ENCODE measurements at places on chromosomes 2 and 18.

- no peaks in the 10 kb centered on the region for H3K27me3 ChIP-seq
- no peak overlapping the region for H3K27ac ChIP-seq
- no peak overlapping the region for H3K4me3 ChIP-seq
Measured at GRCh38 chr18:49728542-49728941, 84.8 kb downstream of the ACAA2 start.

DNA sequence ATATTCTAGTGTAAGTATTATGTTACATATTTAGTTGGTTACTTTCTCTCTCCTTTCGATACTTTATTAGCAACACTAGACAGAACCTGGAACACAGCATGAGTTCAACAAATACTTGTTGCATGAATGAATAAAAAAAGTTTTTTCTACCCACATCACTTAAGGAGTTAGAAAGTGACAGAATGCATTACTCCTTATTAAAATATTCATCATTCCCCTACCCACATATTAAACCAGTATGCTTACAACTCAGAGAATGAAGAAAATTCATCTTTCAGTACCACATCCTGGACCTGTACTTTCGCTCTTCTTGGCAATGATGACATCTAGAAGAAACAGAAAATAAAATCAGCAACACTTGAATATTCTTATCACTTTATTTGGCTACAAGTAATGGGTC, 6.0 kb downstream of the SRBD1 start:
- no peak overlapping the region for H3K4me3 ChIP-seq
- peak; percentile 34 for DNase-seq
- no peaks in the 10 kb centered on the region for H3K27me3 ChIP-seq
- H3K4me1 ChIP-seq, result peaks cover 5% of the 10 kb centered on the region

GRCh38 chr2:71226096-71226964, 573 bp downstream of the PAIP2B start:
- no peaks in the 10 kb centered on the region for H3K36me3 ChIP-seq
- H3K4me3 ChIP-seq, result peak overlapping the region; percentile 80
- no peak overlapping the region for H3K27ac ChIP-seq
- peaks cover 7% of the 10 kb centered on the region for H3K4me1 ChIP-seq

GRCh38 chr2:38148501-38148900, 72.5 kb upstream of the CYP1B1 start:
- peaks cover 31% of the 10 kb centered on the region for H3K4me1 ChIP-seq
- no peaks in the 10 kb centered on the region for H3K27me3 ChIP-seq
- H3K36me3 ChIP-seq, result no peaks in the 10 kb centered on the region
- no peak overlapping the region for H3K27ac ChIP-seq

- no peak overlapping the region for H3K4me3 ChIP-seq
- no peaks in the 10 kb centered on the region for H3K27me3 ChIP-seq
- no peak overlapping the region for H3K27ac ChIP-seq
- no peak for DNase-seq
Measured at GRCh38 chr2:23777826-23778225, 149.1 kb downstream of the ATAD2B start.

GRCh38 chr2:109084341-109084740, 44.7 kb upstream of the SH3RF3 start:
- H3K27me3 ChIP-seq, result peaks cover 17% of the 10 kb centered on the region
- peaks cover 6% of the 10 kb centered on the region for H3K4me1 ChIP-seq
- no peaks in the 10 kb centered on the region for H3K36me3 ChIP-seq
